ENCODE measurements at places on chromosomes 7 and 10. TPM values are rescaled to one million over a fixed set of nuclear protein-coding genes. Genes with fewer than 3 reads are reported as not detected.

TLX1 gene
- total RNA-seq: not detected

UBE2D1 gene
- total RNA-seq: 60.4 TPM

FAM13C gene
- 24.3 TPM for total RNA-seq

TM9SF3 gene
- total RNA-seq: 129 TPM

ZNF273 gene
- 43.8 TPM for total RNA-seq

PHYH gene
- 9.8 TPM for total RNA-seq

BMPER gene
- 4.5 TPM for total RNA-seq

MRC1 gene
- total RNA-seq: 4.5 TPM

TEX36 gene
- not detected for total RNA-seq

OR2A2 gene
- not detected for total RNA-seq

XPNPEP1 gene
- 88.9 TPM for total RNA-seq

EVX1 gene
- not detected for total RNA-seq

GSDME gene
- total RNA-seq: 38.2 TPM
